CD4-positive, alpha-beta memory T cell (primary cell): ENCODE measurements at places on chromosomes 2 and 18. TPM values are rescaled to one million over a fixed set of nuclear protein-coding genes. Genes with fewer than 3 reads are reported as not detected.

DNA sequence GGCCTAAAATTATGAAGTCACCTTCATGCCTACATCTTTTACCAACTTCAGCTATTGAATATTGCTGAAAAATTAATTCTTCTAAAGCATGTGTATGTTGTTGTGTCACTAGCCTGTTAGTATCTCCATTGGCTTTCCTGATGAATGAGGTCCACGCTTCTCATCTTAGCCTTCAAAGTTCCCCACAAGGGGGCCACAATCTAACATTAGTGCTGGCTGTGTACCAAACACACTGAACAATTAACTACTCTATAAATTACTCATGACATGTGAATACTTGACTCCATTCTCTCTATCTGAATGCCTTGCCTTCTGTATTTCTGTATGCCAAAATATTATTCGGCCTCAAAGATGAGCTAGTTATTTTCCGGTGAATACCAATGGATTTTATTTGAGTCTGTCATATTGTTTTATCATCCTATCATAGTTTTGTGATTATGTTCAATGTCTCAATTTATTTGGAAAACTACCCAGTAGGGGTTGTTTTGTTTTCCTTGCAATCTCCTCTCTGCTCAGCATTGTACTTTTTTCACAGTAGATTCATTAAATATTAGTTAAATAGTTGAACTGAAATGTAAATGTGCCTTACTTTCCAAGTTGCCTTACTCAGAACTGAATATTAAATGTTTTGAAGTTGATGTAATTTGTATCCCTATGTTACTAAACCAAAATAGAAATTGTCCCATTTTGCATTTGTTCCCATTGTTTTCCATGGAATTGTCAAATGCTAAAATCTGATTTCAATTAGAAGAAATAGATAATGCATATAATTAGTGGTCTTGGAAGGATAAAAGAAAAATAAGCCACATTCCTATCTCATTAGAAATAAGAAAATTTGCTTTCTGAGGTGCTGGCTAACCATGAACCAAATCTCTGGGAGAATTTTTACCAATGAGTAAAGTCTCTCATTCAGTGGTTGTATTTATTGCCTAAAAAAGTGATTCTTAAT lies 208.4 kb upstream of the COL3A1 start:
- no peaks in the 10 kb centered on the region for H3K36me3 ChIP-seq
- no peak overlapping the region for H3K4me3 ChIP-seq
- H3K4me1 ChIP-seq, result no peaks in the 10 kb centered on the region
- H3K27ac ChIP-seq, result no peak overlapping the region
- no peaks in the 10 kb centered on the region for H3K27me3 ChIP-seq

GRCh38 chr18:49050452-49050851 lies 99.7 kb upstream of the SMAD7 start:
- no peaks in the 10 kb centered on the region for H3K27me3 ChIP-seq
- no peak for DNase-seq
- no peaks in the 10 kb centered on the region for H3K36me3 ChIP-seq

Gene IL36A
- total RNA-seq, result not detected

Gene MOCOS
- not detected for total RNA-seq

Gene IL1A
- not detected for total RNA-seq

- no peak overlapping the region for H3K4me3 ChIP-seq
- H3K4me1 ChIP-seq, result no peaks in the 10 kb centered on the region
- no peak overlapping the region for H3K27ac ChIP-seq
- no peaks in the 10 kb centered on the region for H3K27me3 ChIP-seq
- no peak for DNase-seq
Measured at GRCh38 chr18:28086670-28087552, 90.0 kb downstream of the CDH2 start.
